ENCODE measurements at places on chromosomes 12 and 14. TPM values are rescaled to one million over a fixed set of nuclear protein-coding genes. Genes with fewer than 3 reads are reported as not detected.

The TRPV4 gene
- total RNA-seq = 4.1 TPM

The SLC25A47 gene
- total RNA-seq = under 0.01 TPM

The MANSC4 gene
- not detected for total RNA-seq

The SYCP3 gene
- not detected for total RNA-seq

The TESPA1 gene
- total RNA-seq = not detected

The ZFYVE1 gene
- 19.4 TPM for total RNA-seq

The IAPP gene
- total RNA-seq = not detected

The SAMD15 gene
- 2.0 TPM for total RNA-seq

The ALX1 gene
- total RNA-seq = not detected

The GDF3 gene
- not detected for total RNA-seq

The FAM222A gene
- 1.3 TPM for total RNA-seq

The TAS2R46 gene
- not detected for total RNA-seq

The CYP27B1 gene
- total RNA-seq = 2.3 TPM

The PRKCH gene
- total RNA-seq = 2.7 TPM

The PRICKLE1 gene
- 15.5 TPM for total RNA-seq
